Left ventricle myocardium superior (tissue), 1 donor: ENCODE measurements at places on chromosomes 3 and 15. TPM values are rescaled to one million over a fixed set of nuclear protein-coding genes. Genes with fewer than 3 reads are reported as not detected.

LYZL4 gene
- not detected for total RNA-seq

GOLGA8R gene
- 5.2 TPM for total RNA-seq

SLC22A13 gene
- not detected for total RNA-seq

SLC30A4 gene
- total RNA-seq, result 3.2 TPM

COX17 gene
- 177 TPM for total RNA-seq

- no peak for DNase-seq
These were observed 16.0 kb downstream of the RMDN3 start for GRCh38 chr15:40739047-40739446.

- DNase-seq, result no peak
These were observed 114.9 kb downstream of the GMNC start for GRCh38 chr3:190747571-190747970.

DNA sequence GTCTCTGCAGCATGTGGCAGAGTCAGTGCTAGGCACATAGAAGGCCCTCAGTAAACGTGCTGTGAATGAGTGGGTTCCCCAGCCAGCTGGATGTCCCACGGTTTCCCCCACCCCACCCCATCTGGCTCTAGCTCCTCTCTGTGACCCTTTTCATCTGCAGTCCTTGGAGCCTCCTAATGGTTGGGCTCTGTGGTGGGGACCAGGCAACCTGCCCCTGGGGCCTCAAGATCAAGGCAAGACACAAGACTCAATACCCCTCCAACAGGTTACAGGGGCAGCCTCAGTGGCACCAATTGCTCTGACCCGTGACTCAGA is 17.1 kb upstream of the CYP11A1 start:
- no peak for DNase-seq

GRCh38 chr15:80982205-80982604 is 7.4 kb downstream of the MESD start:
- DNase-seq, result no peak

DNA sequence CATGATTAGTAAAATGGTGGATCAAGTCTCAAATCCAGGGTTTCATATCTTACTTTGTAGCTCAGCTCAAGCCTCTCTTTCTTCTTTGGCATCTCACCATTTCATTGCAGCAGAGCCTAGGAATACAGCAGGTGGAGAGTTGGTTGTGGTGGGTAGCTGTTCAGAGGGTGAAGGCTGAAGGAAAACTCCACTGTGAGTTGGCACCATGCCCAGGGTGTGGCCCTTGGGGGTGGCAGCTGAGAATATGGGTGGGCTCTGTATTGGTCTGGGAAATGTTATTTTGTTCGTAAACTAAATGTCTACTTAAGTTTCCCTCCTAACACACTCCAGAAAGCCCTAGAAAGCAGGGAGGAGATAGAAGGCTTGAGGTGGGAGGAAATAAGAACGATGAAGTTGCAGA is 1.7 kb upstream of the MAP1A start:
- DNase-seq, result no peak

DNA sequence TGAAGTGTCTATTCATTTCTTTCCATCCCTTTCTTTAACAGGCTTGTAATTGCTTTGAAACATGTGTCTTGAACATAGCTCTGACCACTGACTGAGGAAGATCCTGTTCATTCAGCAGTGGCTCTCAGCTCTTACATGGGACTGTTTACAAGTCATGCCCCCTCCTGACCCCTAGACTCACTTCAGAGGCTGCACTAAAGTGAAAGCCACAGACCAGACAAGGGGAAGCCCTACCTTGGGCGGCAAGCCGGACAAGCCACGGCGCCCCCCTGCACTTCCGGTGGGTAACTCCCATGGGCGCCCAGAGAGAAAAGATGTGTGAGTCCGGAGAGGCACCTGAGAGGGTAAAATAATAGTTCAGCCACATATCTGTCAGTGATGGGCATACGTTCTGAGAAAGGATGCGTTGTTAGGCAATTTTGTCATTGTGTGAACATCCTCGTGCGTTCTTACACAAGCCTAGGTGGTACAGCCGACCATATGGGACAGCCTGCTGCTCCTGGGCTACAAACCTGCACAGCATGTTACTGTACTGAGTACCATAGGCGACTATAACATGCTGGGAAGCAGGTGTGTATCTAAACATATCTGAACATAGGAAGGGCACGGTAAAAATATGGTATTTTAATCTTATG is 116.2 kb downstream of the CHSY1 start:
- DNase-seq, result no peak

DNA sequence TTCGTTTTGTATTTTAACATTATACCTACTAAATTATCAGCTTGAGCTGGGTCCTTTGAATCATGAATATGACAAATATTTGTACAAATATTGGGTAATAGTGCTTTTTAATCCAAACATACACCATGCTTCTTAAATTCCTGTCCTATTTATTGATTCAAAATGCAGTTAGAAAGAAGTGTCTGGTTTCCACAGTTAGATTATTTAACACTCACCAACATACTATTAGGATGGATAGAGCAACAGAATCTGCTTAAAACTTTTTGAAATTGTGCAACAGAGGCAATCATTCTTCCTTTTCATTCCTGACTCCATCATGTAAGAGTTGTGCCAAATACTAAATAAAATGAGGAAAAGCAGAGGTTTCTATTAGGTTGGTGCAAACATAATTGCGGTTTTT is 281.2 kb downstream of the LSAMP start:
- no peak for DNase-seq

DNA sequence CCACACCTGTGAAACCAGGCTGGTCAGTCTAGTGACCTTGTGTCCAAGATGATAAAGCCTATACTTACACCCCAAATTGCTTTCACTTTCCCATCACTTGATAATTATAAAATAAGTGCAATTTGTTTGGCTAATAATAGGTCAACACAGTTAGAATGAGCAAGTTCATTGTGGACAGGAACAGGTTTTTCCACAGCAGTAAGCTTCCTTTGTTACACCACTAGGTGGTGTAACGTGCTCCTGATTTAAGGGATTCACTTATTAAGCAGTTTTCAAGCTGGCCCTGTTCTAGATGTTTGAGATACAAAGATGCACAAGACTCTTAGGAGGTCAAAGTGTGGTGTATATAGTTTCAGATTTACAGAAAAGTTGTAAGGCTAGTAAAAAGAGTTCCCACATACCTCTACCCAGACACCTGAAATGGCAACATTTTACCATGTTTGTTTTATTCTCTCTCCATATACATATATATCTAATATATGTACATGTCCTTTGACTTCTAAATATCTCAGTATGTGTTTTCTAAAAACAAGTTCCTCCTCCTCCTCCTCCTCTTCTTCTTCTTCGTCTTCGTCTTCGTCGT is 6.8 kb upstream of the MFSD1 start:
- no peak for DNase-seq

DNA sequence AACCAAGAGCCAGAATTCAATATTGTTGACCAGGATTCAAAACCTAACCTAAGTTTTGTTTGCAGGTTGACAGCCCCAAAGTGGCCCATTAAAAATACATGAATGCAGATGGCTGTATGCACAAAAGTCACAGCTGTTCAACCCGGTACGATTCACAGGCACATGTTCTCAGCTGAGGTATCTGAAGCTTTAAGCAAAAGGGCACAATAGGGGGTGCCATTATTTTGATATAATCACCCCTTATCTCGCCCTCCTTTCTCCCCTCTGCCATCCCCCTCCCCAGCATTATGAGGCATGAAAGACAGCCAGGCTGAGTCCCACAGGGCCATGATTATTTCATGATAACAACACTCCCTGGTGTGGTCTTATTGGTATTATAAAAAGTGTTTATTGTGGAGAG is 264.9 kb downstream of the EBLN2 start:
- DNase-seq, result no peak

- no peak for DNase-seq
These were observed 197.9 kb downstream of the TPRG1 start for GRCh38 chr3:189369636-189370035.
